ENCODE measurements at places on chromosomes 5 and 9.
A peak's percentile ranks its signal among the peaks of the same experiment; 100 is the strongest.

- no peak for DNase-seq
These were observed 33.8 kb downstream of the SVEP1 start for GRCh38 chr9:110545705-110546104.

GRCh38 chr9:36153746-36154145, 15.4 kb upstream of the CCIN start:
- no peak for DNase-seq

DNA sequence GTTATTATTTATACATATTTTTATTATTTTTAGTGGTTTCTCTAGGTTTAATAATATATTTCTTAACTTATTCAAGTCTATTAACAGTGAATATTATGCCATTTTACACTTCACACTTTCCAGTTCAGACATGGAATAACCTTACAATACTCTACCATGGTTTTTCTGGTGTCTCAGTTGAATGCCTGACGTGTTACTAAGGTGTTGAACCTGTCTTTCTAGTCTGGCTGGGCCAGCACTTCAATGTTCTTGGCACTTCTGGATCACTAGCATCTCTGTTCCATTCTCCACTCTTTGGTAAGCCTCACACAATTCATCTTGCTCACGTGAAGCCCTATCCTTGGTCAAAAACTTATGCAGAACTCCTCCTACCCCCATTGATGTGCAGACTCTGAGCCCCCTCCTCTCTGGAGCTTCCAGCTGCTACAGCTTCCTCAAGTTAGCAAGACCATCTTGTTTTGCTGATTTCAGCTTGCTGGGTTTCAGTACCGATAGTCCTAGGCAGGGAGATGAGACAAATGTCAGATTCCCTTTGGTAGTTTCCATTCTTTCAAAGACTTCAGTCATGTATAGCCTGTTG, 243.1 kb downstream of the FBXO4 start:
- no peak for DNase-seq

DNA sequence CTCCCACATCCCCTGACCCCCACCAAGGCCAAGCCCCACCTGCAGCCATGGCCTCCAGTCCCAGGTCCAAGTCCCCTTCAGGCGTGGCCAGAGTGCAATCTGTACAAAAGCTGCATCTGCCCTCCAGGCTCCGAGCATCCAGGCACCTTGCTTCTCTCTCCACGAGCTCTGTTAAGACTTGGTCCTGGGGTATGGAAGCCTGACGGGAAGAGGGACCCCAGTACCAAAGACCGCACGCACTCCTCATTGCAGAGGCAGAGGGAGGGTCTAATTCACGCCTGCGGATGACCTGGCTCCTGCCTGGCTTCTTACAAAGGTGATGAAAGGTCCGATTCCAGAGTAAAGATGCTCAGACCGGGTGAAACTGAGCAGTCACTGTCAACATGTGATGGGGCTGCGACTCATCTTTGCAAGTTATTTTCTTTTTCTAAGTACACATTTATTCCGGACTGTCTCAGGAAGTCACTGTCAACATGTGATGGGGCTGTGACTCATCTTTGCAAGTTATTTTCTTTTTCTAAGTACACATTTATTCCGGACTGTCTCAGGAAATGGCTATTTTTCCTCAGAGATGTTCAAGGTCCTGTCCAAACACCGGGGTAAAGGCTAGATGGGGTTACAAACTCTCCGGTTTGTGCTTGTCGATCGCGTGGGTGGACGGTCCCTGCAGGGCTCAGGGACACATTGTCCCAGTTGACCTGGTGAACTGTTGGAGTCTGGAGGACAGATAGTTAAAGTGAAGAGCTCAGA, 252.0 kb upstream of the IRX4 start:
- DNase-seq, result no peak

DNA sequence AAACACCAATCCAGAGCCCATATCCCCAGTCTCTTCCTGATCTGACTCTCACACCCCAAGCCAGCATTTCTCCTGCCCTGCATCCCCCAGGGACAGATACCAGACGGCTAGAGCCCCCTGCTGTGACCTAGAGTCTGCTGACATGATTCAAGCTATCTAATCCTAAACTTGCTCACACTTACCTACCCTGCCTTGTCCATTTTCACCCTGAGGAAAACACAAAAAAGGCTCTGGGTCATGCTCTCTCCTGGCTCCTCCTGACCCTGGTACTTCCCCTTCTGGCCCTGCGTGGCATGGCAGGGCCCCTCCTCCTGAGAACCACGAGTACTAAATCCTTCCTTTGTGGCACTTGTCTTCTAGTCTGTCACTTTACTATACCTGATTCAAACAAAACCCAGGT, 2.8 kb upstream of the ARRDC1 start:
- DNase-seq, result no peak

DNA sequence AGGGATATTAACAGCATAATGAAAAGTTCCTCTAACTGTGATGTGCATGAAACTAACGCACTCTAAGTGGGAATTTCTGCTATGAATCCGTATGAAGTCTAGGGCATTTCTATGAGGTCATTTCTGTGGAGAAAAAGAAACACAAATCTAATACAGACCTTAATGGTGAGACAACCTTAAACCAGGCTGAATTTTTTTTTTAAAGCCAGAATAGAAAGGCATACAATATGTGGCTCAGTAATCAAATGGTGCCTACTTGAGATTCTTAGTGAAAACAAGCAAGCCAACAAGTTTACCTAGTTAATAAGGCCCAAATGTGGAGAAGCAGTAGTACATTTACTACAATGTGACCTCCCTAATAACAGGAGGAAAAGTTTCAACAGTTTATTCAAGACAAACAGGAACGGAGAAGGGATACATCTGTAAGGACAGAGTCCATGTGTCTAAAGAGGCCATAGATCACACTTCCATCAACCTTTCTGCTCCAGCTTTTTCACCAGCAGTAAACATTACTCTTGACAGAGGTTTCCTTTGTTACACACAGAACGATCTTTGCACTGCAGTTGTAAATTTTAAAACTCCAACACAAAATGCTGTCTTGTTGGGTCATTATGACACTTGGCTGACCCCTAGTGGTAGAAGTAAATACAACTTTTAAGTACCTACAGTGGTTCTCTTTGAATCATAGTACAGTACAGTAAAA, 26.2 kb downstream of the CARNMT1 start:
- DNase-seq, result peak; percentile 69

GRCh38 chr9:15138357-15138686, 168.7 kb downstream of the TTC39B start:
- no peak for DNase-seq

GRCh38 chr9:112810696-112811490, 60.3 kb downstream of the SNX30 start:
- no peak for DNase-seq

- no peak for DNase-seq
These were observed 16.4 kb downstream of the SMC2 start for GRCh38 chr9:104110509-104110908.

DNA sequence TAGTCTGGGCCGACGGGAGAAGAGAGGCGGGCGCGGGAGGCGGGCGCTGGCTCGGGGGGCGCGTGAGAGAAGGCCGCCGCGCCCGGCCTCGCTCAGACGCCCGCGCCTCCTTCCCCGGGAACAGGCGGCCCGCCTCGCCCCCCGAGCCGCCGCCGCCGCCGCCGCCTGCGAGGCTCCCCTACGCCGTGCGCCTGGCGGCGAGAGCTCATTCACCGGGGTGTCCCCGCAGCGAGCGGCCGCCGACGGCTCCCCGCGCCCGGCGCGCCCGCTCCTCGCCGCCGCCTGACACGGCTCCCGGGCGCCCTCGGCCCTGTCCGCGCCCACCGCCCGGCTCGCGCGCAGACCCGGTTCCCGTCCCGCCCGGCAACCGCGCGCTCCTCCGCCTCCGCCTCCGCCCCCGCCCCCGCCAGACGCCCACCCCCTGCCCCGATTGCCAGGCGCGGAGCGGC, at the start of gene GNAQ:
TSS of gene GNAQ (minus strand) at position 368 of the 449 bp plus-strand sequence. CDS start 576 bp downstream, outside the sequence.
- DNase-seq, result no peak

DNA sequence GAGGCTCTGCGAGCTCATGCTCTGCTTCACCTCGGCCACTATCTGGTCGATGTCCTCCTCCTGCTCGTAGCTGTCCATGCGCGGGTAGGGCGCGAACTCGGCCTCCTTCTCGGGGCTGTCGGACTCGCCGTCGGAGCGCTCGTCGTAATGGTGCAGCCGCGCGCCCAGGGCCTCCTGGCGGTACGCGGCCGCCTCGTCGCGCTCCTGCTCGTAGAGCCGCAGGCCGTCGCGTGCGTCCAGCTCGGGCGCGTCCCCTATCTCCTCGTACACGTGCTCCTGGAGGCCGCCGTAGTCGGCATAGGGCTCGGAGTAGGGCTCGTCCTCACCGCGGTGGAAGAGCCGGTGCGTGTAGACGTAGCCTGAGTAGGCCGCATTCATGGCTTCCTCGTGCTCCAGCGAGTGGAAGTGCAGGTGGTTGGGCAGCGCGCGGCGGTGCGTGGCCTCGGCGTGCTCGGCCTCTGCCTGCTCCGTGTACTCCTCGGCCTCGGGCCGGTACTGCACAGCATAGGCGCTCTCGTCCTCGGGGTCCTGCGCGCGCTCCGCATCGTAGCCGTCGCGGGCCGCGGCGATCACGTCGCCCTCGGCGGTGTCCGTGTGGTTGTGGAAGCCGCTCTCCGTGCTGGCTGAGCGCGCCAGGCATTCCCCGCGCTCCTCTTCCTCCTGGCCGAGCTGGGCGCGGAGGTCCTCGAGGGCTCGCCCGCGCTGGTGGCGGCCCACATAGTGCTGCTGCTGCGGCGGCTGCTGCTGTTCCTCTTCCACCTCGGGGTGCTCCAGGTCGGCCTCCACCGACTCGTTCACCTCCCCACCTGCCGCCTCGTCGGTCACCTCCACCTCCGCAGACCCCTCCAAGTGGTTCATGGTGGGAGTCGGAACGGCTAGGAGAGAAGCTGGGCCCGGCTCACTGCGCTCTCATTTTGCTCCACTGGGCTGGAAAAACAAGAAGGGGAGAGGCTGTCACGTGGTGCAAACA, 155.5 kb downstream of the APBA1 start:
- no peak for DNase-seq
